ENCODE measurements at places on chromosomes 4 and X.

GRCh38 chrX:9953396-9953795 is 13.8 kb upstream of the CLDN34 start:
- DNase-seq: no peak

DNA sequence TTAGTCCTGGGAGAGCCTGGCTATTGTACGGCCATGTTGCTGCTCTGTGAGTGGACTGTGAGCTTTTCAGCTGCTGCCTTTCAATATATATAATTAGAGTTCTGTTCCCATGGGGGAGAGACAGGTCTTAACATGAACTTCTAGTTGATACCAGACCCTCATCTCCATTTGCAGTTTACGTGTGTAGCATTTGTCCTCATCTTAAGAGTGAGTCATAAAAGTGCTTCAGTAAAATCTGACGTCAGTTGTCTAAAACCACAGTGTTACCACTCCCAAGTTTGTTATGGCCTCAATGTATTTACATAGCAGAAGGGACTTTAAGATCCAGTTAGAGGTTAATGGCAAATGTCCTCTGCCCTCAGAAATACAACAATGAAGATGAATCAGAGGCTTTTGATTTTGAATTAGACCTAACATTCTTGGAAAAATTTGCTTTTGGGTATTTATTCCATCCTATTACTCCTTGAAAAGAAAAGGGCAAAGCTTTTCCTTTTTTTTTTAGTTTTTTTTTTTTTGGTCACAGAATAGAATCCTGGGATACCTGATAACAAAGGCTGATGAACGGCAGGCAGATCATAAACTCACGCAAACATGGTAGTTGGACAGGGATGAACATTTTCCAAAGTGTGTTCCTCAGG is 38.6 kb downstream of the PHOX2B start:
- DNase-seq: no peak

DNA sequence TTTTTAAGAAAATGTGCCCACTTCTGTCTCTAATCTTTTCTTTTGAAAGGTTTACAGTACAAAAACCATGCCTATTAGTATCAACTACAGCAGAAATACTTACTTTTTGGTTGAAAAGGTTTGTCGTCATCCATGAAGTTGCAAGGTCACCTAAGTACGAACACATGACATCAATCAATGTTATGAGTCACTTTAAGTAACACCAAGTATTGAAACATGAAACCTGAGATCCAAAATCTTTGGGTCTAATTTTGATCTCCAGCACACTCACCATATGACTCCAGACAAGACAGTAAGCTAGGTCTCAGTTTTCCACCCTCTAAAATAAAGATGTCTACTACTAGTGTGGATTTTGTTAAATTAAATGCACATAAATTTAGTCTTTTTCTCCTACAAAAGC is 8.4 kb downstream of the ZNF280C start:
- no peak for DNase-seq

GRCh38 chr4:108900018-108900580 is 137.2 kb upstream of the ETNPPL start:
- DNase-seq: no peak

DNA sequence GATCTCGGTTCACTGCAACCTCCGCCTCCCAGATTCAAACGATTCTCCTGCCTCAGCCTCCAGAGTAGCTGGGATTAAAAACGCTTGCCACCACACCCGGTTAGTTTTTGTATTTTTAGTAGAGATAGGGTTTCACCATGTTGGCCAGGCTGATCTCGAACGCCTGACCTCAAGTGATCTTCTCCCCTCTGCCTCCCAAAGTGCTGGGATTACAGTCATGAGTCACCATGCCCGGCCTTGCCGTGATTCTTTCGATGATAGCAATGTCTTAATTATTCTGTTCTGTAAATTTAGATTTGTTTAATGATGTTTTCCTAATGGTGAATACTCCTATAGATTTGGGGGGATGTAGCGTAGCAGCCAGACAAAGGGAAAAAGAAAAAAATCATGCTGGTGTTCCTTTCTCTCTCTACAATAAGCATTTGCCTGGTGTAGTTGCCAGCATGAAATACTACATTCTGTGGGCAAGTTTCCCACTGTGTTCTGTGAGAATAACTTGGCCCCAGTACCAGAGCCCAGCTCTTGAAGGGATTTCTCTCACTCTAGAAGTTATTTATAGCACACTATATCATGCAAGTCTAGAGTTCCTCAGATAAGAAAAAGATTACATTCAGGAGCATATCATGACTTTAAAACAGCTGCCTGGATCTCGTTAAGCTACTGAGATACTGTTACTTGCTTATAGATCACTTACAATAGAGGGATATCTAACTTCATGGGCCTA is 15.4 kb downstream of the NIPAL1 start:
- DNase-seq: no peak

DNA sequence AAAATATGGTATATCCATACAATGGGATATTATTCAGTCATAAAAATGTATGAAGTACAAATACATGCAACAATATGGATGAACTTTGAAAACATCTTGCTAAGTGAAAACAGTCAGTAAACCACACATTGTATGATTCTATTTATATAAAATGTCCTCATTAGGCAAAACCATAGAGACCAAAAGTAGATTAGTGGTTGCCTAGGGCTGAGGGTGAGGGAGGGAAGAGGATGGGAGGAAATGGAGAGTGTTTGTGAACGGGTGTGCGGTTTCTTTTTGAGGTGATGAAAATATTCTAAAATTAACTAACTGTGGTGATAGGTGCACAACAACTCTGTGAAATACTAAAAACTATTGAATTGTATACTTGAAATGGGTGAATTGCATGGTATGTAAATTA is 29.6 kb downstream of the TEX11 start:
- no peak for DNase-seq

DNA sequence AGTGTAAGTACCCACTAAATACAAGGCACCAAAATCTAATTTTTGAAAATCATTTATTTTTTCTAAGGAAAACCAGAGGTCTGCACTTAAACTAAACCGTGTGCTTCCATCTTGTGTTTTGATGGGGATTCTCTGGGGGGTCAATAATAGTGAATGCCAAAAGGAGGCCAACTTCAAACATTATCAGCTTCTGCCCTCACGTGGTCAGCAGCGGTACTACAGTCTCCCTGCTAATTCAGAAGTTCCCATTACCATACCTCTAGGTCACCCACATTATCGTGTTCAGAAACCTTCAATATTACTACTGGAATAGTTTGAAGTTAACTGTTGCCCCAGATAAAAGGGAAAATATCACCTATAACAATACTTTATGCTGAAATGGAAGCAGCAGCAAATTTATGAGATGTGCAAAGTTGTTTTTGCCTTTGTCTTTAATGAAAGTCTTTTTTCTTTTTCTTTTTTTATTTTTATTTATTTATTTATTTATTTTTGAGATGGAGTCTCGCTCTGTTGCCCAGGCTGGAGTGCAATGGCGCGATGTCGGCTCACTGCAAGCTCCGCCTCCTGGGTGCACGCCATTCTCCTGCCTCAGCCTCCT is 17.3 kb downstream of the CTPS2 start:
- peak; percentile 34 for DNase-seq

GRCh38 chr4:10856271-10856782 is 171.8 kb upstream of the CLNK start:
- no peak for DNase-seq
